ENCODE measurements at places on chromosomes 4 and X.

DNA sequence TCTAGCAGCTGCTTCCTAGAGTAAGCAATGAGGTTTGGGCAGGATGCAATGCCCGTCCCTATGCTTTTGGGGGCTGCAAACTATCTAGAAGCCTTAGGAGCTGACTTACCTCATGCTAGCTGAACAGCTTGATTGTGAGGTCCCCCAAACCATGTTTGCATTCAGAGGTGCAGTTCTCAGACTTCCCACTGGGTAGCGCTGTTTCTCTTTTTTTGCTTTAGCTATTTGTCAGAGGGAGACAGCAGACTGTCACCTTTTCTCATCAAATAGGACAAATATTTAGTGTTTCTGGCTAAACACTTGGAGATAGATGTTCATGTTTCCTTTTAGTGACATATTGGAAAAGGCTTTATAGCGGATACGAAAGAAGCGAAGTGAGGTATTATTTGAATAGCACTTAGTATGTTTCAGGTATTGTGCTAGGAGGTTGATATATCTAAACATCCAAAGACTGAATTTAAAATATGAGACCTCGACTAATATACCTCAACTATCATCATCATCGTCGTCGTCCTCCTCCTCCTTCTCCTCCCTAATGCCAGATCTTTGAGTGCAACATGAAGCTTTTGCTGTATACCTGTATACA, 18.7 kb upstream of the TMEM192 start:
- DNase-seq, result peak; percentile 45

DNA sequence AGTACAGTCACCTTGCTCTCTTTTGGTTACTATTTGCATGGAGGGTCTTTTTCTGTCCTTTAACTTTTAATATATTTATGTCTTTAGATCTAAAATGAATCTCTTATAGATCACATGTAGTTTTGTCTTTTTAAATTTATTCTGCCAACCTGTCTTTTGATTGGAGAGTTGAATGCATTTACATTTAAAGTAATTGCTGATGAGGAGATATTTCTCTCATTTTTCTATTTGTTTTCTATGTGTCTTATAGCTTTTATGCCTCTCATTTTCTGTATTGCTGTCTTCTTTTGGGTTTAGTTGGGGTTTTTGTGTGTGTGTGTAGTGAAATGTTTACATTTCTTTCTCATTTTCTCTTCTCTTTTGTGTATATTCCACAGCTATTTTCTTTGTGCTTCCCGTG, 123.5 kb downstream of the TBC1D19 start:
- DNase-seq, result no peak

DNA sequence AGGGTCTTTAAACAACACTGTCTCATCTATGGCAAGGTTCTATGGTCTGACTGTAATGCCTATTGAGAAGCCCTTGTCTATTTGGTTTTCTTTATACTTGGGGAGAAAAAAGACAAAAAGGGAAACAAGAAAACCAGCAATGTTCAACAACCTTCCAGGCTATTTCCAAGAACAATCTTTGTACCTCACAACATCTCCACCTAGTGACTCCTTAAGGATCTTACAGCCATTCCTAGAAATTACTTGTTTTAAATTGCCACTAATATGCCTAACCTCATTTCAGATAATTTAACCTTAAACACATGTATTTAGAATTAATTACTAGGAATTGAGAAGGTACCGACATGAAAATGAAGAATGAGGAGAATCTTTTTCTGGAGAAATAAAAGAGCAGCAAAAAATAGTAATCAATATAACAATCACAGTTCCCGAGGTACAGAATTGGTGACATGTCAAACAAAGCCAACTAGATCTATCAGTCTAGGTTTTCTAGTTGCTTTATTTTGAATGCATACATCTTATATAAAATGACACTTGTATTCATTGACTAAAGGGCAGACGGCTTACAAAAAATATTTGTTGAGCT, 1.6 kb upstream of the RBM46 start:
- DNase-seq, result no peak

DNA sequence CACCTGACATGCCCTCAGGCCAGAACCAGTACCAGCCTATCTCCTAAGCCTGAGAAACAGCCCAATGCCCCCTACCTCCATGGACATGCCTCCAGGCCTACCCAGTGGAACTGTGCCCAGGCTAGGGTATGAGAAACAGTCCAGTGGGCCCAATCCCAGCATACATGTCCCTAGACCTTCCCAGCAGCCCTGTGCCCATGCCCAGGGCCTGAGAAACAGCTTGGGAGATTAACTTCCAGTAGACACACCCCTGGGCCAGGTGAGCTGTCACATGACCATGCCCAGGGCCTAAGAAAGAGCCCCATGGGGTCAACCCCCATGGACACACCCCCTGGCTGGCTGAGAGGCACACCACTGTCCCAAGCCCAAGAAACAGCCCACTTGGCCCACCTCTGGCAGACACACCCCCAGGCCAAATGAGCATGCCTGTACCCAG, 78.8 kb downstream of the CBR4 start:
- DNase-seq, result no peak

Measured in brain pericyte (primary cell).